ENCODE measurements at places on chromosomes 6 and 20.
A peak's percentile ranks its signal among the peaks of the same experiment; 100 is the strongest.

GRCh38 chr6:45434381-45434700 lies 56.6 kb upstream of the SUPT3H start:
- no peak for DNase-seq

DNA sequence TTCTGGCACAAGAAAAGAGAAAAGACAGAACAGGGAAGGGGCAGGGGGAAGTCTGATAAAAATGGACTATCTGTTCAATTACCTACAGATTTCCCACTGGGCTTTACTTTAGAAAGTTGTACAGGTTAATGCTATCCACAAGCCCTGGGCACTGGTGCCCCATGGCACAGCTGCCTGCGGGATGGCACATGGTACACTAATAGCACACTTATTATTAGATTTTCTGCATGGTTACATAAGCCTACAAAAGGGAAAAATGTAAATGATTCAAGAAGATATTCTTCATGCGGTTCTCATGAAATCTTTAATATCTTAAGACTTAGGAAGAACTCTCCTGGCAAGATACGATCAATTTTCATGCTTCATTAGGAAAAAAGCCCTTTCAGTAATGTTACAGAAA lies 137.5 kb downstream of the GMPR start:
- no peak for DNase-seq

DNA sequence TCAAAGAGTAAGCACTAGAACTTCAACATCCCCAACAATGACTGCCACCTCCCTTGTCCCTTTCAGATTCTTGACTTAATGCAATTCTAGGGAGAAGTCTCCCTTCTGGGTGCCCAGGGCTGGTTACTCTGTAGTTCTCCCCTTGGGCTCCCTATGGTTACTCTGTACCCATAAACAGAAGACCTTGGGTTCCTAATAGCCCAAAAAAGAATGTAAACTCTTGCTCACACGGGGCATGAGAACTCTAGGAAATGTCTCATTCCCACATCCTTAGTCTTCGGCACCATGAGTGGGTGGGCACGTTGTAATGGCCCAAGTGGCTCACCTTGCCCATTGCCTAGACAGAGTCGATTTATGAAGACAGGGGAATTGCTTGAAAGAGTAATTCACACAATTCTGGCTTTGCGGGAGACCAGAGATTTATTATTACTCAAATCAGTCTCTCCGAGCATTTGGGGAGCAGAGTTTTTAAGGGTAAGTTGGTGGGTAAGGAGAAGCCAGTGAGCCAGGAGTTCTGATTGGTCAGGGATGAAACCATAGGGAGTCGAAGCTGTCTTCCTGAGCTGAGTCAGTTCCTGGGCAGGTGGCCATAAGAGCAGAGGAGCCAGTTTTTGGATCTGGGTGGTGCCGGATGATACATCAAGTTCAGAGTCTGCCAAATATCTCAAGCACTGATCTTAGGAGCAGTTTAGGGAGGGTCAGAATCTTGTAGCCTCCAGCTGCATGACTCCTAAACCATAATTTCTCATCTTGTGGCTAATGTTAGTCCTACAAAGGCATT lies 61.2 kb upstream of the SIRPG start:
- DNase-seq: no peak

DNA sequence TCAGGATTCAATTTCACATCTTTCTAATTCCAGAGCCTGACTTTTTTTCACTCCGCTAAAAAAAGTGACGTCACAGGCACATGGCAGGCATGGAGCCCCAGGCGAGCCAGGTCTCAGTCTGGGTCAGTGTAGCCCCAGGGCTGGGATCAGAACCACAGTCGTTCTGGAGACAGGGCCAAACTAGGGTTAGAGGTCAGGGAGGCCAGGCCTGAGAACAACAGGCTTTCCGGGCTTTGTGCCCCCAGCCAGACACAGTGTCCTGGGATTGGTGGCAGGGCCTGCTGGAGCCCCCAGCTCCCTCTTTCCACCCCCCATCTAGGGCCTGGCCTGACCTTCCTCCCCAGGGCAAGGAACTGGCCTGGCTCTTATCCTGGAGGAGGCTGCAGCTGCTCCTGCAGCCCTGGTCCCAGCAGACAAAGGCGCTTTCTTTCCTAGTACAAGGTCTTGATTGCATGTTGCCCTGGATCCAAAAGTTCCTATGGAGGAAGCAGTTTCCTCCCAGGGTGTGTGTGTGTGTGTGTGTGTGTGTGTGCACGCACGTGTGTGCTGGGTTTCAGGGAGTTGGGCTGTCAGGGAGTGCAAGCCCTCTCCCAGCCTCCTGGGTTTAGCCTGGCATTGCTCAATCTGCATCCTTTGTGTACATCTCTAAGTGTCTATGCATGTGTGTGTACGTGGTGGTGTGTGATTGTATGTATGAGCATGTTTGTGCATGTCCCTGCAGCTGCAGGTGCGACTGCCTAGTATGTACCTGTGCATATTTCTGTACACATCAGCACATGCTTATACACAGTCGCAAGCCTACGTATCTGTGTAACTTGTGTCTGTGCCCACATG lies 26.5 kb upstream of the EMILIN3 start:
- no peak for DNase-seq

GRCh38 chr6:157893238-157893637 lies 70.2 kb downstream of the SNX9 start:
- no peak for DNase-seq

DNA sequence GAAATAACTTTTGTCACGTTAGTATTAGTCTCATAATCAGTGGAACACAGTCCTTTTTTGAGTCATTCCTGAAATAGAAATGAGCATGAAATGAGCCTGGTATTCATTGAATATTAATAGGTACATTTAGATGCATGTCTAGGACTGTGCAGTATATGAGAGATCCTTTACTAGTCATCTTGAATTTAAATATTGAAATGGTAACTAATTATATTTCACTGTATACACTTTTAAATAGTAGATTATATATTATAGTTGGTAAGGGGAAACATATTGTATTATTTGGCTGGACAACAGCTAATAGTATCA lies 59.4 kb downstream of the RSPO3 start:
- DNase-seq: no peak

DNA sequence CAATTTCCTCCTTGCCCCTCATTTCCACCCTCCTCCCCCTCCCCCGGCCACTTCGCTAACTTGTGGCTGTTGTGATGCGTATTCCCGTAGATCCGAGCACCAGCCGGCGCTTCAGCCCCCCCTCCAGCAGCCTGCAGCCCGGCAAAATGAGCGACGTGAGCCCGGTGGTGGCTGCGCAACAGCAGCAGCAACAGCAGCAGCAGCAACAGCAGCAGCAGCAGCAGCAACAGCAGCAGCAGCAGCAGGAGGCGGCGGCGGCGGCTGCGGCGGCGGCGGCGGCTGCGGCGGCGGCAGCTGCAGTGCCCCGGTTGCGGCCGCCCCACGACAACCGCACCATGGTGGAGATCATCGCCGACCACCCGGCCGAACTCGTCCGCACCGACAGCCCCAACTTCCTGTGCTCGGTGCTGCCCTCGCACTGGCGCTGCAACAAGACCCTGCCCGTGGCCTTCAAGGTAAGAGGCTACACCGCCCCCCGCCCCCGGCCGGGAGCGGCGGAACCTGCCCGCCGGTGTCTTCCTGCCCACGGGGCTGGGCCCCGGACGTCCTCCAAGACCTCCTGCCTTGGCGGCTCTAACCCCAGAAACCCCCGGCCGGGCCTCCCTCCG lies 44.9 kb upstream of the SUPT3H start:
- DNase-seq: peak; percentile 26

DNA sequence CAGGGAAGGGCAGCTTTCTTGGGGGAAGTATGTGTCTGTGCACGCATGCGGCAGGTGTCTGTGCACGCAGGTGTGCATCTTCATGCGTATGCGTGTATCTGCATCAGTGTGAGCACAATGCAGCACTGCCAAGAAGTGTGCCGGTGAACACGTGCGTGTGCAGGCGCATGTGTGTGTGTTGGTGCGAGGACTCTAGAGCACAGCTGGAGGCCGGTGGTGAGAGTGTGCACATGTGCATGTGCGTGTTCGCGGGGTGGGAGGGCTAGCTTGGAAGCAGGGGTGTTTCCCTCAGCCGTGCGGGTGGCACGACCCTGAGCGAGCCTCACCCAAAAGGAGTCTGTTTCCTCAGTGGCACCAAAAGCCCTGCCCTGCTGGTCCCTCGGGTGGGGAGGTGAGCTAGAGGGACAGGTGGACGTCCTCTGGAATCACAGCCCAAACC lies 7.5 kb downstream of the SLC17A9 start:
- DNase-seq: no peak

DNA sequence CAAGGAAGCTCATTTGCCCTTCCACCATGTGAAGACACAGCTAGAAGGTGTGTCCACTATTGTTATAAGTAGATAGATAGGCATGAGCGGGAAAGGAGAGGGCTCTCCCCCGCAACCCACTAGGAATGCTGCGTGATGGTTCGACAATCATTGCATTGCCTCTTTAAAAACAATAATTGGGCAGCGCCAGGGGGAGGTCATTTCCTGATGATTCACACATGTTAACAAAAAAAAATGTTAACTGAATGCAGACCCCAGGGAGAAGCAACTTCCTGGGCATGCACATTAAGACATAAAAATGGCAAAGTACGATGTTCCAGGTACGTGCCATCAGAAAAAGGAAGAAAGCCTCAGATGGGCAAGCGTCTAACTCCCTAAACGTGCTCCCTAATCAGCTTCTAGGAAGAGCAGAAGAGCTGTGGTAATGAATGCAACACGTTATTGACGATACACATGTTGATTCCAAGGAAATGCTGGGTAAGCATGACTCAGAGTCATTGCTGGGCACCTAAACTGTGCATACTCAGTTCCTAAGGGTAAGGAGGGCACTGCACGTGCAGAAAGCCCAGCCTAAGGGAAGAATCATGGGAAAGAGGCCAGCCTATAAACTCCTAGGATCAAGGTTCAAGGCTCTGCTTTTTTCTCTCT lies 113.7 kb downstream of the FAM217A start:
- no peak for DNase-seq

GRCh38 chr20:60261333-60261732 lies 303.1 kb downstream of the CDH26 start:
- DNase-seq: no peak

- no peak for DNase-seq
Observed at GRCh38 chr6:37202788-37203491, 33.0 kb downstream of the PIM1 start.

- DNase-seq: no peak
Observed at GRCh38 chr20:58691773-58692578, 624 bp upstream of the NPEPL1 start.

DNA sequence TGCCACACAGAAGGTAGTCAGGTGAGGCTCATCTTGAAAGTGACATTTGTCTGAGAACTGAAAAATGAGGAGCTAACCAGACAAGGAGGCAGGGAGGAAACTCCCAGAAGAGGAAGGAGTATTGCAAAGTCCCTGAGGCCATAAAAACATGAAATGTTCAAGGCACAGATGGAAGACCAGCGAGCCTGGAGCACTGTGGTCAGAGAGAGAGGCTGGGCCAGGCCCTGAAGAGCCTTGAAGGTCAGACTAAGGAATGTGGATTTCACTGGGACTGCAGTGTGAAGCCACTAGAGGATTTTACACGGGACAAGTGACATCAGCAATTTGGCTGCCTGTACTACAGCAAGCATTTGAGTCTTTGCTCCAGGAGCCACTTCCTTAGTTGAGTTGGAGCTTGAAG lies 21.1 kb upstream of the TMEM181 start:
- no peak for DNase-seq

- no peak for DNase-seq
Observed at GRCh38 chr6:122833021-122833491, 44.0 kb downstream of the SMPDL3A start.

Measured in GM13976 (cell line).